ENCODE measurements at places on chromosomes 12 and 14.
A peak's percentile ranks its signal among the peaks of the same experiment; 100 is the strongest.

- DNase-seq = no peak
These were observed 81.2 kb upstream of the ATF7IP start for GRCh38 chr12:14284184-14284722.

- DNase-seq = peak; percentile 1
These were observed 343 bp upstream of the NOVA1 start for GRCh38 chr14:26598081-26598671.

- DNase-seq = no peak
These were observed 45.3 kb downstream of the SLC35F4 start for GRCh38 chr14:57820581-57820980.

- DNase-seq = no peak
These were observed 379.1 kb downstream of the NELL2 start for GRCh38 chr12:44497044-44497443.

GRCh38 chr14:72888192-72888591 is 5.7 kb downstream of the DPF3 start:
- DNase-seq = no peak

- no peak for DNase-seq
These were observed 3.9 kb downstream of the CTDSP2 start for GRCh38 chr12:57842342-57843294.

- peak; percentile 41 for DNase-seq
These were observed 12.9 kb downstream of the NYNRIN start for GRCh38 chr14:24411443-24412389.

- no peak for DNase-seq
These were observed 173.1 kb upstream of the RTL1 start for GRCh38 chr14:101076451-101077198.

- no peak for DNase-seq
These were observed 187.6 kb downstream of the NOVA1 start for GRCh38 chr14:26410189-26410685.

- no peak for DNase-seq
These were observed 295.9 kb downstream of the ITPR2 start for GRCh38 chr12:26537126-26537525.

DNA sequence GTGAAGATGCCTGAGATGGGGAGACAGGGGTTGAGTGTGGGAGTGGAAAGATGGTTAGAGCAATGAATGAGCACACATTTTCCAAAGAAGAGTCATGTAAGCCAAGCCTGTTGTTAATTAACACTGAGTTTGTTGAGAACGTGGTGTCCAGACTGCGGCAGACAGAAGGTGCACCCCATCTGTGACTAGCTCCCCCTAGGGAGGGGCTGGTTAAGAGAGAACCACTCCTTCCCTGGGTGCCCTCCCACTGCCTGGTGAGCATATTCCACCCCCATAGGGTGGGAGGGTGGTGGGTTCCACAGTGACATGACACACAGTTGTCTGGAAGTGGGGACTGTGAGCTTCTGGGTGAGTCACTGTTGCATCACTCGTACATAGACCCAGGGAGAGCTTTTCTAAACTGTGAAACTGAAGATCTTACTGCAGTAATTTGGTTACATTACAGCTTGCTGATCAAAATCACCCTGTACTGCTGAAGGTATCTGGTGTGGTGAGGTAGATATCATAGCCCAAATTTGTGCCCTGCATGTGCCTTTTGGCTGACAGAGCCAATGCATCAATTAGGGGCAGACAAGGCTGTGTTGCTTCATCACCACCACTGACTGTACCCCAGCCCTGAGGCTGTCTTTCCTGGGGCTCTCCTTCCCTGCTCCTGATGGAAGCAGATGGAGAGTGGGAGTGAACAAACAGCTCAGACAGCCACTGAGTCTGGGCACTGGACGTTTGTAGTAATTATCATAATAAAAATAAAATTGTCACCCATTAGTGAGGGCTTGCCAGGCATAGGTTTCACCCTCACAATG is 150.9 kb downstream of the EMP1 start:
- no peak for DNase-seq

- no peak for DNase-seq
These were observed 477.5 kb downstream of the RMST start for GRCh38 chr12:97940105-97940504.

- no peak for DNase-seq
These were observed 187.3 kb upstream of the EGLN3 start for GRCh38 chr14:34138175-34138574.

- no peak for DNase-seq
These were observed 32.0 kb downstream of the ANAPC7 start for GRCh38 chr12:110371408-110372055.

GRCh38 chr12:55736780-55737580 is 5.9 kb upstream of the GDF11 start:
- DNase-seq = peak; percentile 62

- DNase-seq = no peak
These were observed 52.9 kb downstream of the SETD3 start for GRCh38 chr14:99427632-99428300.

- no peak for DNase-seq
These were observed 820 bp upstream of the SMAGP start for GRCh38 chr12:51270951-51271518.

DNA sequence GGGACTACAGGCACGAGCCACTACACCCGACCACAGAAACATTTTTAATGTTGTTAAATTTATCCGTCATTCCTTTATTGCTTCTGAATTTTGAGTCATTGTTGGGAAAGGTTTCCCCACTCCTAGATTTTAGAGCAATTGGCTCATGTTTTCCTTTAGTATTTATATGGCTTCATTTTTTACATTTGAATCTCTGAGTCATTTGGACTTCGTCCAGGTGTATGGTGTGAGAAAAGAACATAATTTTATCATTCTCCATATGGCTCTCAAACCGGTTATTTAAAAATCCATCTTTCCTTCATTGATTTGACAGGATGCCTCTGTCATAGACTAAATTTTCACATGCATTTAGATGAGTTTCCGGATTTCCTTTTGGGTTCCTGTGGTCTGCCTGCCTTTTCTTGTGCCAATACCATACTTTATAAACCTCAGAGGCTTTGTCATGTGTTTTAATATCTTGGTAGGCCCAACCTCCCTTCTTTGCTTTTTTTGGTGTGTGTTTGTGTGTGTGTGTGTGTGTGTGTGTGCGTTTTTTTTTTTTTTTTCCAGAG is 30.9 kb downstream of the LRTM2 start:
- DNase-seq = no peak

DNA sequence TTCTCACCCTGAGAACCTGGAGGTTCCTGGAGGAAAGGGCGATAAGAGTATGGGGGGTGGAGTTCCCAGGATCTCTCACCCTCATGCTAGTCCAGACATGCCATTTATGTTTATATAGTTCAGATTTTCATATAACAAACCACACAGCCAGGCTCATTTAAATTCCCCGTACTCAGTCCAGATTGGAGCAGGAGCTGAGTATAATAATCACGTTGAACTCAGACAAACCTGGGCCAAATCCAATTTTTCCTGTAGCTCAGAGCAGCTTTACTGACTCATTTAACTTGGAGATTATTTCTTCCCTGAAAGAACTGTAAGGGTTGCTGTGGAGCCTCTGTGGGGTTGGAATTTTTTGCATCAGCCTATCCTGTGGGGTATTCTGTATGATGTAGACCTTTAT is 660.8 kb downstream of the TMEM121 start:
- no peak for DNase-seq

DNA sequence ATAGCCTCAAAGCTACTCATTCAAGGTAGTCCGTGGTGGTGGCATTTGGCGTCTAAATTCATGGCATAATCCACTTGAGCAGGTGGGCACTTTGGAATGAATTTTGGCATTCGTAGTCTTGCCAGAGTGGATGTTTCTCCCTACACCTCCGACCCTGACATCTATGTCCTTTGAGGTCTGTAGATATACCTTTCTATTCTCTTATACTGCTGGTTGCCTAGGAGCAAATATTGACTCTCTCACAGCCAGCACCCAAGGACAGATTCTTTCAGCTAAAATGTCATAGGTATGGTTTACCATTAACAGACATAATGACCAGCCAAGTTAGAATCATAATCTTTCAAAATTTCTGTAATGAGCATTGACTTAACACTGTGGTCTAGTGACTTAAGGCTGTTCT is 47.4 kb upstream of the FLRT2 start:
- no peak for DNase-seq

GRCh38 chr12:62722971-62723680 is 211.8 kb downstream of the PPM1H start:
- no peak for DNase-seq

GRCh38 chr14:99930420-99931274 is 134.6 kb upstream of the EVL start:
- DNase-seq = no peak

DNA sequence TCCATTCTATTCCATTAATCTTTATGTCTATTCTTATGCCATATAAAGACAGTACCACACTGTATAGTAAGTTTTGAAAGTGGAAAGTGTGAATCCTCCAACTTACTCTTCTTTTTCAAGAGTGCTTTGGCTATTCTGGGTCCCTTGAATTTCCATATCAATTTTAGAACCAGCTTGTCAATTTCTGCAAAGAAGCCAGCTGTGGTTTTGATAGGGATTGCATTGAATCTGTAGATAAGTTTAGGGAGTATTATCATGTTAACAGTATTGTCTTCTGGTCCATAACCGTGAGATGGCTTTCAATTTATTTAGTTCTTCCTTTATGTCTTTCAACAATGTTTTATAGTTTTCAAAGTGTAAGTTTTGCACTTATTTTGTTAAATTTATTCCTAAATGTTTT is 34.2 kb upstream of the GCH1 start:
- DNase-seq = no peak

DNA sequence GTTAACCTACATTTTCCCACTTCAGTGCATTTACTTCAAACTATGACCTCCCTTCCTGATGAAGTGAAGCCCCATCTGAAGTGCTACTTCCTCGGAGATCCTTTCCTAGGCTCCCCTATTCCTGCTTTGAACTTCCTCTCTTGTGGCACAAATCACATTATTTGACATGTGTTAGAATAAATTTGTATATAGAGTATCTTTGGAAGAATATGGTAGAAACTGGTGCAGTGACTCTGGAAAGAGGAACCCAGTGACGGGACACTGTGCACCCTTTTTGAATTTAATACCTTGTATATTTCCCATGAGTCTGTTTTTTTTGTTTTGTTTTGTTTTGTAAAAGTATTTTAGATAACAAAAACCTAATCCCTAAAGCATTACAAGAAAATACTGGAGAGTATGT is 66.4 kb upstream of the SRSF5 start:
- DNase-seq = no peak

- peak; percentile 71 for DNase-seq
These were observed 630 bp downstream of the FOS start for GRCh38 chr14:75279153-75279762.

- DNase-seq = no peak
These were observed 6.6 kb upstream of the ADGRD1 start for GRCh38 chr12:130947028-130947613.

DNA sequence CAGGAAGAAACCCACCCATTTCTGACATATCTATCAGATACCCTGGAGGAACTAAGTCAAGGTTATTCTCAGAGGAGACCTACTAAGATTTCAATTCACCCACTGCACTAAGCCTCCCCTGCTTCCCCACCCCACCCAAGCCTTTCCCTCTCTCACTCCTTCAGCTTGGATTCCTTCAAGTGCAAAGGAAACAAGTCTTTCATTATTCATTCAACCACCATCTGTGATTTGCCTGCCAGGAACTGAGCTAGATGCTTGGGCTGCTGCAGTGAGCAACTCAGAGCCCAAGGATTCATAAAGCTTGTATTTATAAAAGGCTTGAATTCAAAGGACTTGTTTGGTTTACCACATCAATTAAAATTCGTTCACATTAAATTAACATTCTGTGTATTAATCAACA is 161.3 kb downstream of the GXYLT1 start:
- DNase-seq = no peak

DNA sequence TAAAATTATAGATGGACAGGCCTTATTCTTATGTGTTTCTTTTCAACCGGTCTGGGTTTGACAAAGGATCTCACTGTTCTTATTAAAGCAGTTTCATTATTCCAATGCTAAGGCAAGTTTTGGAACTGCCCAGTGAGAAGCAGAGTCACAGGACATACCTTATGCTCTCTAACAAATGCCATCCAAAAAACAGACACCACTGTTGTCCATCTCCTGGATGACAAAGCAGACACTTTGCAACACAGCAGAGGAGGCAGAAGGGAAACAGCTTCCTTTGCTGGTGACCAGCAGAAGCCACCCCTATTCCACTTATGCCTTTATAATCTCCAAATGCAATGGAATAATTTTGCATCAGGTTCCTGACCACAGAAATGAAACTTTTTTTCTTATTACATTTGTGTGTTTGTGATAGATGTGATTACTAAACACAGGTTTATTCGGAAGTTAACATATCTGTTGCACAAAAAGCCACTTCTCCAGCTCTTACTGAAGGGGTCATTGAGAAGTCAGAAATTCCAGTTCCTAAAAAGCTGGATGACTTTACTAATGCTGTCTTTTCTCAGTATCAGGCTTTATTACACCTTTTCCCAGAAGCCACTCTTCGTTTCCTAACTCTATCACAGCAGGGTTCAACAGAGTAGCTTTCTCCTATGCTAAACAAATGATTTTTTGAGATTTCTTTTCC is 115.6 kb downstream of the BTG1 start:
- DNase-seq = no peak

DNA sequence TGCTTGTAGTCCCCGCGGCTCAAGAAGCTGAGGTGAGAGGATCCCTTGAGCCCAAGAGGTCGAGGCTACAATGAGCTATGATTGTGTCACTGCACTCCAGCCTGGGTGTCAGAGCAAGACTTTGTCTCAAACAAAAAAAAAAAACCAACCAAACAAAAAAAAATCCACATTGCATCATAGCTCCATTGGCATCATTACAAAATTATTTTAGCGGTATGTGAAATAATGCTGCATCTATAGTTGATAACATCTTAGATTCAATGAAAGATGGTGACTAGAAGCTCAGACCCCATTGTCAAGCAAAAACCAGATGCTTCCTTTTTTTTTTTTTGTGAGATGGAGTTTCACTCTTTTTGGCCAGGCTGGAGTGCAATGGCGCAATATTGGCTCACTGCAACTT is 14.8 kb upstream of the PTHLH start:
- DNase-seq = no peak

GRCh38 chr12:121571920-121572319 is 8.9 kb downstream of the KDM2B start:
- DNase-seq = no peak

DNA sequence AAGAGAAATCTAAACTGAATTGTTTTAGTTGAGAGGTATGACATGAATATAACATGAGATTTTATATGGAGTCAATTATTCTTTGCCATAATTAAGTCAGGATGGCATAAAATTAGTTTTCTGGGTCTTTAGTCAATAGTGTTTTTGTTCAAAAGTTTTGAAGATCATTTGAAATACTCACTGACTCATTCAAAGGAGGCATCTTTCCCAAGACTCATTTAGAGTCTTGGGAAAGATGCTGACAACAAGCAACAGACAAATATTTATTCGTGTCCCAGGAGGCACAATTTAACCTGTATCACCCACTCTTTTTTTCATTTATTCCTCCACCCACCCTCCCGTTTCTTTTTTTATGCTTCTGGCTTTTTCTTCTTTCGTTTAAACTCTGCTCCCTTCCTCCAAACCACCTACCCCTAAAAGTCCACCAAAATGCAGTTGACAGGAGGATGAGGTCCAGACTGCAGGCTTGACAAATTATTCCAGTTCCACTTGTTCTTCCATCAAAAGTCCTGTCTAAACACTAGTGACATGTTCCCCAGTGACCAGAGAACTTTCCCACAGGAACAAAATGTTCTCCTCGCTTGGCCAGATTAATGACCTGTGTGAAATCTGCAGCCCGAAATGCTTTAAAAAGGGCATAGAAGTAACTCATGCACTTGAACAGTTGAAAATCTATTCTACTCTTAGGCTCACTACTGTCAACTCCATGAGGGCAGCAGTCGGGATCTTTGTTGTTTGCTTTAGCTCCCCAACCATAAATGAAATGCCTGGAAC is 43.3 kb upstream of the CSRP2 start:
- DNase-seq = no peak

- no peak for DNase-seq
These were observed 3.2 kb downstream of the SERPINA9 start for GRCh38 chr14:94472842-94473241.

Measured in CD4-positive, alpha-beta T cell treated with Interleukin-1 beta for 1 hour (primary cell).